Right hindlimb (tissue), 1 donor: ENCODE measurements at places on chromosomes 2 and 18.

DNA sequence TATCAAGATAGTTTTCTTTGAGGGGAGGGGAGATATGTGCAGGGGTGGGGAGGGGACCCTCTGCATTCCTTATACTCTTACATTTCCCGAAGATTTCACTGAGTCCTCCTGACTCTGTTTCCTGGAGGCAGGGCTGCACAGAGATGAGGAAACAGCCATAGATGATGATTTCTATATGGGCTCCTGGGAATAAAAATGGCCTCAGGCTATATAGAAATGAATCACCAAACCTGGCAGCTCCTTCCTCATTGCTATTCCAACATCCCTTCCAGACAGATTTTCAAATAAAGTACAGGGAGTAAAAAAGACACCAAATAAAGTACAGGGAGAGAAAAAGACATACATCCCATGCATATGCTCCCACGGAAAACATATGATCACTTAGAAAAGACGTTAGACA lies 474.8 kb upstream of the RAB6C start:
- DNase-seq, result no peak

GRCh38 chr18:48126240-48126639 lies 195.8 kb upstream of the SMAD2 start:
- DNase-seq, result no peak

DNA sequence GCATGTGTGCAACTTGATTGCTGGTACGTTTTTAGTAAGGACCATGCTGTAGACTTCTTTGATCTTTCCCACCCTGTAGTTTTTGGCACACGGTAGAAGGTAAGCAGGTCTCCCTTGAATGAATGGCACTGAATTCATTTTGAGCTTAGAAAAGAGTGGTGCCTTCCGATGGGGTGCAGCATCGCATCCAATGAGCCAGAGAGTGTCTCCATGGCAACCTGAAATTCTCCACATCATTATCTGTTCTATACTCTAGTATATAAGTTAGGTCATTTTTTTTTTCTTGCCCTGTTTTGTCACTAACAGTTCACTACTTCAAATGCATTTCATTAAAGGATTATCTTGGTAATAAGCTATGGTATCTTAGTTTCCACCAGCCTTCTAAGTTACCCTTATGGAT lies 81.2 kb upstream of the REV1 start:
- DNase-seq, result no peak

- DNase-seq, result no peak
Measured at GRCh38 chr2:145277922-145278321, 758.0 kb upstream of the ZEB2 start.

DNA sequence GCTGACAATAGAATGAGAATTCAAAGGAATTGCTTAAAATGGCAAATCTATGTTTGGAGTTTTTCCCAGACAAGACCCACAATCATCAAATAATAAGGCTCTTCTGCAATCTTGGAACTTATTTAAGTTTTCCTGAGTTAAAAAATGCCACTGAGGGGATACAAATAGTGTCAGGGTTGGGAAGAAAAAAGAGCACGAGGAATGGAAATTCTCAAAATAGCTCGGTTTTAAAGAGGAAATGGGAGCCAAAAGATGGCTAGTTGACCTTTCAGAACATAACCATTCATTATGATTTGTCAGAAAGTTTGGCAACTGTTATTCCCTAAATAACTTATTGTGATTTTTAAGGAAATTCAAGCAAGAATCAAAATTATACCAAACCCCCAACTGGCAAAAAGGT lies 127.7 kb downstream of the RAPGEF4 start:
- DNase-seq, result no peak
